ENCODE measurements at places on chromosomes 11 and 22. TPM values are rescaled to one million over a fixed set of nuclear protein-coding genes. Genes with fewer than 3 reads are reported as not detected.

The KRTAP5-8 gene
- total RNA-seq: 0.32 TPM

The GLYAT gene
- total RNA-seq: not detected

The BTBD10 gene
- 29.8 TPM for total RNA-seq

The TEX12 gene
- total RNA-seq: 0.16 TPM

The TRIM3 gene
- 2.7 TPM for total RNA-seq

The MRGPRE gene
- total RNA-seq: not detected

The NXPE1 gene
- total RNA-seq: not detected

The MRGPRX3 gene
- 1.9 TPM for total RNA-seq

The CDKN1C gene
- total RNA-seq: 3.5 TPM

The MUC5AC gene
- not detected for total RNA-seq

The JHY gene
- total RNA-seq: 1.6 TPM

The CDC42EP2 gene
- 0.92 TPM for total RNA-seq
